ENCODE measurements at places on chromosomes 4 and X.

DNA sequence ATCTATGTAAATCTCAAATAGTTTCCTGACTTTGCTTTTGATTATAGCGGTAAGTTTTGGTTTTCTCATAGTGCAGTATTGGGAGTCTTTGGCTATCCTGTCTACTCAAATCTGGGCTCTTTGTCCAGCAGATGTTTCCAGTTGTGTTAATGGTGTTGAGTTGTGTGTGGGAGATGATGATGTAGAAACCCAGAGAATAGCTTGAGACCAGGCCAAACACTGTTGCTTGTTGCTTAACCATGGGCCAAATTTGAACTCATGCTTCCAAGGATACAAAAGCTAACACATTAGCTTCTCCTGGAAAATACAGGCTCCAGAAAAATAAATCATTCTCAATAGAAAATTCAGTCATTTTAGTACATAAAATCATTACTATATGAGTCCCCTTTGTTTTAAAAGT is 82.6 kb upstream of the GYPA start:
- DNase-seq, result no peak

DNA sequence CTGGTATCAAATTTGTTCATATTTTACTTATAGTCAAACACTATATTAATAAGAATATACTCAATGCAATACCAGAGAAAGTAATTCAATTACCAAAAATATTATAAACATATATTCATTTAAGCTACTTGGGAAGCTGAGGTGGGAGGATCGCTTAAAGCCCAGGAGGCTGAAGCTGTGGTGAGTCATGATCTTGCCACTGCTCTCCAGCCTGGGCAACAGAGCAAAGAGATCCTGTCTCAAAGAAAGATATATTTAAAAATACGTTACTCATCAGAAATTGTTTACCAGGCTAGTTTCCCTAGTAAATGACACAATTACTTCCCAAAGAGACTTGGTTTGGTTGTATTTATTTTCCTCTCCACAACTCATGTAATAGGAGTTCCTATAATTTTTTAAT is 433.6 kb downstream of the GASK1B start:
- no peak for DNase-seq

DNA sequence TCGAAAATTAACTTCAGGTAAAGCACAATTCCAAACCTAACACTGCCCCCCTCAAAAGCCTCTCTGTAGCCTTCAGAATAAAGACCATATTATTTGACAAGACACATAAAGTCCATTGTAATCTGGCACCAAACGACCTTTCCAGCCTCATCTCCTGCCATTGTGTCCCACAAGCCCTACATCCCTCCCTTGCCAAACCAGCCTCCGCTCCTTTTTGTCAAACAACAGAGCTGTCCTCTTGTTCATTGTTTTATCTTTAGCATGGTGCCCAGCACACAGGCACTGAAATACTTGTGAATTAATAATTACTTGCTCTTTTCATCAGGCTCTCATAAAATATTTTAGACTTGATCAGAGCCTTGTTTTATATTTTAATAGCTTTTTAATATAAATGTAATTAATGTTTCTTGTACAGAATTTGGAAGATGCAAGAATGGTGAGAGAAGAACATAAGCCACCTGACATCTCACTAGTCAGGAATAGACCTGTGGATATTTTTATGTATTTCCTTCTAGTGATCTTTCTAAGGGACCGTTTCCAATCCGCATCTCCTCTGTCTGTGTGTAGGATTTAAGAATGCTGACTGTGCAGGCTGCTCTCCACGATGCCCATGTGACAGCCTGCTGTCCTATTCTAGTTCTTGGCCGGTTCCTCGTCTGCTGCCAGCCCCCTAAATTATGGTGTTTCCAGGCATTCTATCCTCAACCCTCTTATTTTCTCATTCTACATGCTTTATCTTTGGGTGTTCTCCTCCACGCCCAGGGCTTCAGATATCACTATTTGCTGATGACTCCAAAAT is 3.0 kb upstream of the IRF2 start:
- DNase-seq, result no peak

- no peak for DNase-seq
Observed at GRCh38 chr4:56937262-56937661, 29.6 kb downstream of the REST start.

DNA sequence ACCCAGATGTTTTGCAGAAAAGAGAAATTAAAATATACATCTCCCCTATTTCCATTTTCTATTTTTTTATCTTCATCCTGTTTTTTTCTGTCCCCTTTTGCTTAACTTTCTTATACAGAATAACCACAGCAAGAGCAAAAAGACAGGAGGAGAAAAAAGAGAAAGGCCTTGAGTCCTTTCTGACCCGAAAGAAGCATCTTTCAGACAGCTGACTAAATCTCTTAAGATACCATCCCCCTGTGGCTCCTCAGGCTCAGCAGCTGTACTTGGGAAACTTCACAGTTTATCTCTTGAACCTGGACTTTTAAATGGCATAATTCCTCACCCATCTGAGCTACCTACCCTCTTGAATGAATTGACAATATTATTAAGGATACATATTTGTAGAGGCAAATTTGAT is 100.2 kb downstream of the FIP1L1 start:
- DNase-seq, result no peak

DNA sequence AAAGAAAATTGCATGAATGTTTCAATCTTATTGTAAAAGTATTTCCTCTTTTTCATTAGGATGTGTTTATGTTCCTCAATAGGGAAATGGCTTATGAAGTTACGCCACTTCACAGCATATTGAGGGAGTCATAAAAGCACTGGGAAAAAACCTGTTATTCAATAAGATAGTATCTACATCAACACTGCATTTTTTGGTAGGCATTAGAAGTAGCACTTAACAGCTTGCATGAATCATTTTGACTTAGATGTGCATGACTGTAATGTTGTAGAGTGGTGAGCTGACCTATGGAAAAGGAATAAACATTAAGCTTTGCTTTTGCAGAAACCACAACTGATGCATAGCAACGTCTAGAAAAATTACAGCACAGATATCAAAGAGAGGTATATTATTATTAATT is 111.2 kb upstream of the GRXCR1 start:
- no peak for DNase-seq

- DNase-seq, result no peak
Observed at GRCh38 chr4:15587649-15588048, 67.5 kb downstream of the FBXL5 start.

DNA sequence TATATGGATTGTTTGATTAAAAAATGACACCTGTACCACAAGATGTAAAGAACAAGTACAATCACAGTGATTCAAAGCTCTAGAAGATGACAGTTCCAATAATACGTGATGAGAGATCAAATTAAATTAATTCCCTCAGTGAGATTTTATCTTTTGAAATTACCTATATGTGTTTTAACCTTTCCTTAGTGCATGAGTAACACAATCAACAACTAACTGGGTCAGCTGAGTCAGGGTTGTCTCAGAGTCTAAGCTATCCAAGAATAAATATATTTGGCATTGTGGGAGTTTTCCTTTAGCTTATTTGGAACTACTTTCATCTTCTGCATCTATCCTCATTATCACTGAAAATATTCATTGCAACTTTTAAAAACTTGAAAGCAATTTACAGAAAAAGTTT is 162.8 kb downstream of the WDFY3 start:
- no peak for DNase-seq

DNA sequence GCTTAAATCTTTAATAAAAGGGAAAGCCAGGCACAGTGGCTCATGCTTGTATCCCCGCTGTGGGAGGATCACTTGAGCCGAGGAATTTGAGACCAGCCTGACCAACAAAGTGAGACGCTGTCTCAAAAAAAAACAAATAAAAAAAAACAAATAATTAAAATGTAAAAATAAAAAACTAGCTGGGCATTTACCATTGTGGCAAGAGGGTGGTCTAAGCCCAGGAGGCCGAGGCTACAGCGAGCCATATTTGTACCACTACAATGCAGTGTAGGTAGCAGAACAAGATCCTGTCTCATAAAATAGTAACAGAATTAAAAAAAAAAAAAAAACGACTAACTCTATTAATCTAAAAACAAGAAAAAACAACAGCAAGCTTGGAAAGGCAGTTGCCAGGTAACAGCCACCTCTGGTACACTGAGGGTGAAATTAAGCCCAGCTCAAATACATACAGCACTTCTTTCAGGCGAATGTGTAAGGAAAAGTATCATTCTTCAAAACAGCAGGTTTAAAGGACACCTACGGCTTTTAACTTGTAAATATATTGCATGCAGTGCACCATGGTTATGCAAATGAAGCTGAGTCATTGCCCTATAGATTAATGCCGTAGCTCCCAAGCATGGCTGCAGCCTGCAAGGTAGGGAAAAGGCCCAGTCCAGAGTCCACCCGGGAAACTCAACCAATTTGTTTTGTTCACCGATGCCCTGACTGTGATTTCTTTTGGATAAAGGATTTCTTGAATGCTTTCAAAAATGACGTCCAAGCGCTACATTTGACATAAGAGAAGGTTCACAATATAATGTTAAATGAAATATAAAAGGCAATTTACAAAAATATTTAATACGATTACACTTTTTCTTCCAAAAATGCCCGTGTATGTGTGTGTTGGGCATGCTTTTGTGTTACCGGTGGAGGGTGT is 14.5 kb upstream of the TXLNG start:
- no peak for DNase-seq

DNA sequence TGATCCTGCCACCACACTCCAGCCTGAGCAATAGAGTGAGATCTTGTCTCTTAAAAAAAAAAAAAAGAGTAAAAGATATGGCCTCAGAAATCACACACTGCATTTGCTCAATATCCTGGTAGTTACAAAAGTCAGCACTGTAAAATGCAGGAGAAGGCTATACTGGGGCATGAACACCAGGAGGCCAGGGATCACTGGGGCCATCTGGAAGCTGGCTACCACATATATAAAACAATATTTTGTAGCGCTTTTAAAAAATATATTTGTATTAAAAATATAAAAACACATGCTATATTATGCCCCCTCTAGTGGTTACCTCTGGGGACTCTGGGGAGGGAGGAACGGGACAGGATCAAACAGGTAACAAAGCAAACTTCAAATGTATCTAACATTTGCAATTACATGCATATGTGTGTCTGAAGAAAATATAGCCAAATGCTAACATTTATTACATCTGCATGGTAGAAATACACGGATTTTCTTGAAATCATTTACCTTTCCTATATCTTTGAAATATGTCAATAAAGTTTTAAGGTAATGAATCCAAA is 4.0 kb downstream of the C4orf46 start:
- DNase-seq, result peak; percentile 36

Measured in Jurkat, Clone E6-1 (cell line).